PC-9 (cell line): ENCODE measurements at places on chromosomes 7 and 10. TPM values are rescaled to one million over a fixed set of nuclear protein-coding genes. Genes with fewer than 3 reads are reported as not detected.

Gene HYAL4
- total RNA-seq: not detected in 2 replicates

Gene SLC13A1
- not detected in 2 replicates for total RNA-seq

Gene SMURF1
- 53.2 and 63.9 TPM in 2 replicates for total RNA-seq

Gene FAM25C
- total RNA-seq: not detected in 2 replicates
